A172 (cell line): ENCODE measurements at places on chromosomes 12 and 14. TPM values are rescaled to one million over a fixed set of nuclear protein-coding genes. Genes with fewer than 3 reads are reported as not detected.

The CEP290 gene
- total RNA-seq, result 12.7 and 28.8 TPM in 2 replicates

DNA sequence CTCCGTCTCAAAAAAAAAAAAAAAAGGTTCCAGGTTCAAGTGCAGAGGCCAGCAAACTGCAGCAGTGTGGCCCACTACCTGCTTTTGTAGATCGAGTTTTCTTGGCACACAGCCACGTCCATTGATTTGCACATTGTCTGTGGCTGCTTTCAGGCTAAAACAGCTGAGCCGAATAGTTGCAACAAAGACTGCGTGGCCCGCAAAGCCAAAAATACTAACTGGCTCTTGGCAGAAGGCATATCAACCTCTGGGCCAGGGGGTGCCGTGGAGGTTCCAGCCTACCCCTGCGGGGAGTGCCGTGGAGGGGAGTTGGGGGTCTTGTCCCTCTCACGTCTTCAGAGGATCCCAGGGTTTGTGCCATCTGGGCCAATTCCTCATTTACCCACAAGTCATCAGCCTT, 170.1 kb downstream of the ADGRD1 start:
- no peak for DNase-seq

- no peak for DNase-seq
These were observed 44.1 kb downstream of the VWF start for GRCh38 chr12:6080149-6081045.

- no peak for DNase-seq
These were observed 38.6 kb upstream of the ATF1 start for GRCh38 chr12:50725011-50725942.

DNA sequence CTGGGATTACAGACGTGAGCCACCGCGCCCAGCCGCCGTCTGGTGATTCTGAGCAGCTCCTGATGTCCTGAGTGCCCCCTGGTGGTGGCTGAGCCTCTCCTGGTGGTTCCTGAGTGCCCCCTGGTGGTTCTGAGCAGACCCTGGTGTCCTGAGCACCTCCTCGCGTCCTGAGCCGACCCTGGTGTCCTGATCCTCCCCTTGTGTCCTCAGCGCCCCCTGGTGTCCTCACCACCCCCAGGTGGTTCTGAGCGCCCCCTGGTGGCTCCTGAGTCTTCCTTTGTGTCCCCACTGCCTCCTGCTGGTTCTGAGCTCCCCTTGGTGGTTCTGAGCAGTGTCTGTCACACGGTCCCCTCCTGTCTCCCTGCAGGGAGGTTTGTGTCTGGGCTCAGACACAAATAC, 1304.9 kb downstream of the TMEM121 start:
- DNase-seq, result no peak

The RNASE7 gene
- total RNA-seq, result not detected in 2 replicates

DNA sequence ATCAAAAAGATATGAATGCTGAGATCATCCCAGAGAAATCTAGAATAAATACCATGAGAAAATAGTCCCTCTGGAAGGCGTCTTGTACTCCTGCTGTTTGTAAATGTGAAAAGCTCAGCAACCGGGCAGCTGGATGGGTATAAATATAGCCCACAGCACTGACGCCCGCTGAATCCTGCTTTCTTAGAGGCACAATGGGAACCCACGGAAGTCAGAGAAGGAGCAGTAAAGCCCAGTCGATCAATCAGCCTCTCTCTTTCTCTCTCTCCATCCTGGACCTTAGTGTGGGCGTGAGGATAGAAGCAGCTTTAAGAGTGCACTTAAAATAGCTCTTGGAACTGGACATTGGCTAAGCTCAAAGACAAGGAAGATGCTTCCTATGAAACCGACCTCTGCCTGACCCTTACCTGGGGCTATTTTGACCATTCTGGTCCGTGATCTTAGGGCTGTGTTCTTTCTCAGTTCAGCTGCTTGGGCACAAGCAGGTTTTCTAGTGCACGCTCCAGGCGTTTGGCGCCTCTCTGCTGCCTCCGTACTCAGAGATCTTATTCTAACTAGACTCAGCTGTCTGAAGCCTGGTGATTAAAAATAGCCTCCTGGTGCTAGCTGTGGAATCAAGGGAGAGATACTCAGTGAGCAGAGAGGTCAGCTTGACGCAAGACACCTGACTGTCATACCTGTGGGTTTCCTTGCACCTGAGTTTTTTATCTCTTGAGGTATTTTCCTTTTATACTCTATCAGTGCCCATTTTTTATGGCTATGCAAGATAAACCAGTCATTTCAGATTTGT, 144.6 kb downstream of the ETV6 start:
- no peak for DNase-seq

The PRPH gene
- total RNA-seq, result 4.6 and 6.9 TPM in 2 replicates

DNA sequence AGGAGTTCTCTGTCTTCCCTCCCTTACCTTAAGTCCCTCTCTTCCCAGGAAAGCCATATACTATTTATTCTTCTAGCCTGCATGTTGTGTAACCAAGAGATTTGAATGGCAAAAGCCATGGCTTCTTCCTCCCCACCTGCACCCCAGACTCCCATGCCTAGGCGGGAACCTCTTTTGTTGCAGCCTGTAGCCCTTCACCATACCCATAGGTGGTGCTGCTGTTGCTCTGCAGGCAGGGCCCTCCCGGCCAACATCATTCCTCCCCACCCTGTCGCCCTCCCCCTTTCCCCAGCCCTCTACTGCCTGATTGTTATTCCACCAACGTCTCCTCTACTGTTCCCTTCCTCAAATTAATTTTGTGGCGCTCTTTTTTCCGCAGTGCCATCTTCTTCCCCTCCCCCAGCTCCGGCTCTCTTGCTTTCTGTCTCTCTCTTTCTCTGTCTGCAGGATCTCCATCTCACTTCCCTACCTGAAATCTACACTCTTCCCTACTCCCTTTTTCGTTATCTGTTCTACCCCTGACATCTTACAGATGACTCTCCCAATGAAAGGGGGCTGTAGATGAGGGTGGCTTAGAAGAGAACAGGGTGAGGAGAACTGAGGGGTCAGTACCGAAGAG, 13.8 kb downstream of the NGDN start:
- DNase-seq, result no peak

DNA sequence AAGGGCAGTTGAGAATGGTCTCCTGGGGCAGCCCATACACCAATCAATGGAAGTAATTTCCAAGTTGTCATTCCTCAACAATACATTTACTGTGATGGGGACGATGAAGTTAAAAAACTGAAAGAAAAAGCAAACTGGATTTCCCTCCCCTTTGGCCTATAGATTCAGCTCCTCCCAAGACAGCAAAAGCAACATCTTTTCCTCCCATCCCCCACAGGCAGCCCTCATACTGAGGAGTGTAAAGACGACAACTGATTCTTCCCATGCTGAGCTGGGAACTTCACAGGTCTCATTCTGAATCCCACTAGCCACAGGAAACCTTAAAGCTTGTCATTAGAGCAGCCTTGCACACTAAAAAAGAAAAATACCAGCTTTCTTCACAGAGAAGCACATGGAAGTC, 48.5 kb downstream of the PITPNM2 start:
- DNase-seq, result no peak

GRCh38 chr14:95290871-95291431, 28.8 kb downstream of the CLMN start:
- DNase-seq, result no peak

DNA sequence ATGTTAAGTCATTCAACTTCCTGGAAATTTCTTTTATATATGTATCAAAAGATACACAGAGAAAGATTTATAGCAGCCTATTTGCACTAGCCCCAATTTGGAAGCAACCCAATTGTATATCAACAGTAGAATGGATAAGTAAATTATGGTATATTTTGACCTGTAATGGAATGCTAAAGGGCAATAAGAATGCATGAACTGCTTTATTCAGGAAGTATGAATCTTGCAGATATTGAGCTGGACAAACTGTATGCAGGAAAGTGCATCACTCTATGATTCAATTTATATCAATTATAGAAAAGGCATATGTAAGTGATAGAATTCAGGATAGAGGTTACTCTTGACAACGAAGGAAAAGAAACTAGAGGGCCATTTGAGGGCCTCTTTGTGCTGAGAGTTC, 913.1 kb upstream of the FBXO33 start:
- no peak for DNase-seq

DNA sequence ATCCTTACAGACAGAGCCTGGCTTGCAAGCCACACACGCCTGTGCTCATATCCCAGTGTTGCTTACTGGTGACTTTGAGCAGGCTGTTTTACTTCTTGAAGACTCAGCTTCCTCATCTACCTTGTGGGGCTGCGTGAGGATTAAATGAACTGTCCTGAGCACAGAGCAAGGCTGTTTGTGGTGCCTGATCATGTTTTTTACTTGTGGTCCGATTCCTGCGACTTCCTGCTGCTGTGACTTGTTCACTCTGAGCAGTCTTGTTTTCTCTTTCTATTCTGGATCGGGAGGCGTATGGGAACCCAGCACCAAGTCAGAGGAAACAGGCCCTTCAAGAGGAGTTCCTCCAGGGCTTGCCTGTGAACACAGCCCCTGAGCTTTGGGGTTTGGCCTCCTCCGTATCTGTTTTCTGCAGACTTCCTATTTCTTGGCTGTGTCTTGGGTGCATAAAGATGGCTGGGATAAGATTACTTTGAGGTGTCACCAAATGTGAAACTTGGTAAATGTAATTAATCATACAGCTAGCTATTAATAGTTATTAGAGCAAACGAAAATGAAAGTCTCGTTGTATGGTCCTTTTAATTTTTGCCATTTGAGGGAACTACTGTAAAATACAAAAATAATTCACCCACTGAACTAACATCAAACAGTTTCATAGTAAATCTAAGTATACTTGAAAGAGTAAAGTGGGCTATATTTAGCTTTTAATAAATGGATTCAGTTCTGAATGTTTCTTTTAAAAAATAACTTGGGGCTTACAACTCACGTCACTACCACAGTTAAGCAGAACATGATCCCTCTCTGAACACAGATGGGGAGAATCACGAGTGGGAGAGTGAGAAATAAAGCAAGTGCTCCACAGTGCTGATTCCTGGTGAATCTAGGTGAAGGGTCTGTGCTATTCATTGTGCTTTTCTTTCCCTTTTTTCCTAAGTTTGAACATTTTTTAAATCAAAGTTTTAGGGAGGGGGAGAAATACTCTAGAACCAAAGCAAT, 251.5 kb downstream of the FOXN3 start:
- DNase-seq, result no peak

GRCh38 chr12:24574538-24574937, 374.4 kb downstream of the BCAT1 start:
- no peak for DNase-seq

The RD3L gene
- total RNA-seq, result not detected in 2 replicates

DNA sequence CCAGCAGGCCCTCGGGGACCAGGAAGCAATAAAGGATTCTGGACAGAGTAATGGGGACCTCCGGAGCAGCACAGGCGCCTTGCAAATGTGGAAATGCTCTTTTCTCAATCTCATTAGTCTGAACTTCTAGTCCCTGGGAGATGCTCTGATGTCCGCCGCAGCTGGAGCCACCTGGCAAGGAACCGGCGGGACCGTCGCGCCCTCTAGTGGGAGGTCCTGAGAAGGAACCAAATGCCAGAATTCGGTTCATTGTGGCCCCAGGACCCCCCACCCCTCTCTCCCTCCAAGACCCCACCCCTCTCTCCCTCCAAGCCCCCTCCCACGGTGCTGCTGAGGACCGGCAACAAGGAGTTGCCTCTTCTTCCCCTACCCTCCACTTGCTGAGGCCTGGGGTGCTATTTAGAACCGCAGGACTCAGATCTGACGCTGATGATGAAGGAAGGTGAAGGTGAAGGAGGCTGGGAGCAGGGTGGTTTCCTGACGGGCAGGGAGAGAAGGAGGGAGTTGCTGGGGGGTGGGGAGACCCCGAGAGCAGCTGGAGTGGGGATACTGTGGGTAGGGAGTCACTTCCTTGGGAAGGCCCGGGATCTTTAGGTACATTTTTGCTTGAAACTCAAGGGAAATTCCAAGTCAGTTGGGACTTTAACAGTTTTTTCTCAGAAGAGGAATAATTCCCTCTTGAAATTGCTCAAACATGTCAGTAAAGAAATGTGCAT, 42.5 kb downstream of the SMIM41 start:
- peak; percentile 41 for DNase-seq

- DNase-seq, result no peak
These were observed 252.2 kb downstream of the SYT10 start for GRCh38 chr12:33187409-33187808.

The LMO3 gene
- not detected in 2 replicates for total RNA-seq

GRCh38 chr12:123591702-123592481, 7.5 kb downstream of the TMED2 start:
- peak; percentile 27 for DNase-seq

DNA sequence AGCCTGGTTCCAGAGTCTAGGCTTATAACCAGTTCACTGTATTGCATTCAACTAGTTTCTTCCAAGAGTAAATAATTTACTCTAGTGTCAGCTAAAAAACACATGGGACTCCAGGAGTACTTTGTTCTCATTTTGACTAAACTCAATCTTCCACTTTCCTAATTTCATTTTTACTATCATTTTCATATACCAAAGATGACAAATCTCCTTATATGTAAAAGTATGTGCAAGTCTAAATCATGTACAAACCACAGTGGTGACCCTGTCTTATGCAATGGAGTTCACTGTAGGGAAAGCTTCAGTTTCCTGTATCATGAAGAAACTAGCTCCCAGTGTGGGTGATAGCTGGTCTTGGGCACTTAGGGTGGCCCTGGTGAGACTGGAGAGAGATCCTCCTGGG, 151.6 kb downstream of the HELB start:
- no peak for DNase-seq

The JDP2 gene
- total RNA-seq, result 8.2 and 19.3 TPM in 2 replicates

GRCh38 chr14:64891839-64892375, 12.2 kb upstream of the SPTB start:
- DNase-seq, result peak; percentile 29

The KRT8 gene
- 287 and 407 TPM in 2 replicates for total RNA-seq

DNA sequence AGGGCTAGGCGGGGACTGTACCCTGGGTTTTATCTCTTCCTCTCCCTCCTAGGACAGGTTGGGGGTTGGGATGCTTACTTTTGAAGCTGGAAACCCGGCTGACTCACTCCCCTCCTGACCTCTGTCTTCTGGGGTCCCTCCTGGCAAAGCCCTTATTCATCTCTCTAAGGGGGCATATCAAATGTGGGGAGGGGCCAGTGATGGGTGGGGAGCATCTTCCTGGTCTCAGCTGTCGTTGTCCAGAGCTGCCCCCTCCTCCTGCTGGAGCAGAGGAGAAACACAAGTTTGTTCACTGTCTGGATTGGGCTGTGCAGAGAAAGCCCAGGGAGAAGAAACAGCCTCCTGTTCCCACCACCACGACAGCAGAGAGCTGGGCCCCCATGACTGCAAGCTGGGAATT, 85.8 kb downstream of the TNFAIP2 start:
- DNase-seq, result no peak

DNA sequence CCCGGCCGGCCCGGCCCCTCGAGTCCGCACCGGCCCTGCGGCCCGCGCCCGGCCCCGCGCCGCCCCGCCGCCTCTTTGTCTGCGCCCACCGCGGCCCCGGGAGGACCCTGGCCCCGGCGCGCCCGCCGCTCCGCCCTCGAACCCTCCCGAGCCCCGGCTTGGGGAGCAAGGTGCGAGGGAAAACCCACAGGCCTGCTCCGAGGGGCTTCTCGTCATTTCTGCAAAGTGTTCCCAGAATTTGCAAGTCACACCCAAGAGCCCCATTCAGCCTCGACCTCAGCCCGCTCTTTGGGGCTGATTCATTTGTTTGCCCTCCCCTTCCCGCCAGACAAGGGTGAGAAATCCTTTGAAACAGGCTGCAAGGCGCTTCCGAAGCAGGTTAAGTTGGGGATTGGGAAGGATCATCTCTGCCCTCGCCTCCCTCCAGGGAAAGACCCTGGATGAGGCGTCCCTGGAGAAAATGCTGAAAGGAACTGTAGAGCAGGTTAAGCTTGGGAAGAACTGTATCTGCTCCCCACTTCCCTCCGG, 325 bp upstream of the CLIP1 start:
- DNase-seq, result peak; percentile 52

The DNAI7 gene
- total RNA-seq, result 0.38 TPM in 1 of 2 replicates, not detected in the other

The STAC3 gene
- total RNA-seq, result 0.59 and 0.89 TPM in 2 replicates
